ENCODE measurements at places on chromosomes 7 and 10. TPM values are rescaled to one million over a fixed set of nuclear protein-coding genes. Genes with fewer than 3 reads are reported as not detected.

GRCh38 chr7:134126146-134126545 lies 994 bp upstream of the LRGUK start:
- DNase-seq = no peak

- no peak for DNase-seq
Measured at GRCh38 chr7:105408791-105409410, 20.2 kb upstream of the SRPK2 start.

ABCA13 gene
- total RNA-seq = 0.12 TPM

KEL gene
- total RNA-seq = 1.8 TPM

ELAPOR2 gene
- total RNA-seq = 16.2 TPM

DNA sequence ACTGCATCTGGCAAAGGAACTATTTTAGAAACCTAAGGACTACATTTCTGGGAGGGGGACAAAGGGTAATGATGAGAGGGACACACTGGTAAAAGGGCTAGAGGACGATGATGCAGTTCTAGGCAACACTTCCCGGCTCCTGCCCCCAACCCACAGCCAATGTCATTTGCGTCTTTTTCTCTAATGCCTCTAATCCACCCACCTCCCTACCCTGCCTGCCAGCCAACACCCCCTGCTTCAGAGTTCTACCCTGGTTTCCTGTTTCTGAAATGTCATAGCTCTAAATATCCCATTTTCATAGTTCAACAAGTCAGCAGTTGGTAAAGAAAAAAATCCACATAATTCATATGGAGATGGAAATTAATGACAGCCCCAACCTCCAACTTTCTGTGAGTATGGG lies 79.0 kb downstream of the KIAA1549 start:
- DNase-seq = no peak

GRCh38 chr7:116185956-116186355 lies 24.4 kb upstream of the TES start:
- DNase-seq = no peak

DNA sequence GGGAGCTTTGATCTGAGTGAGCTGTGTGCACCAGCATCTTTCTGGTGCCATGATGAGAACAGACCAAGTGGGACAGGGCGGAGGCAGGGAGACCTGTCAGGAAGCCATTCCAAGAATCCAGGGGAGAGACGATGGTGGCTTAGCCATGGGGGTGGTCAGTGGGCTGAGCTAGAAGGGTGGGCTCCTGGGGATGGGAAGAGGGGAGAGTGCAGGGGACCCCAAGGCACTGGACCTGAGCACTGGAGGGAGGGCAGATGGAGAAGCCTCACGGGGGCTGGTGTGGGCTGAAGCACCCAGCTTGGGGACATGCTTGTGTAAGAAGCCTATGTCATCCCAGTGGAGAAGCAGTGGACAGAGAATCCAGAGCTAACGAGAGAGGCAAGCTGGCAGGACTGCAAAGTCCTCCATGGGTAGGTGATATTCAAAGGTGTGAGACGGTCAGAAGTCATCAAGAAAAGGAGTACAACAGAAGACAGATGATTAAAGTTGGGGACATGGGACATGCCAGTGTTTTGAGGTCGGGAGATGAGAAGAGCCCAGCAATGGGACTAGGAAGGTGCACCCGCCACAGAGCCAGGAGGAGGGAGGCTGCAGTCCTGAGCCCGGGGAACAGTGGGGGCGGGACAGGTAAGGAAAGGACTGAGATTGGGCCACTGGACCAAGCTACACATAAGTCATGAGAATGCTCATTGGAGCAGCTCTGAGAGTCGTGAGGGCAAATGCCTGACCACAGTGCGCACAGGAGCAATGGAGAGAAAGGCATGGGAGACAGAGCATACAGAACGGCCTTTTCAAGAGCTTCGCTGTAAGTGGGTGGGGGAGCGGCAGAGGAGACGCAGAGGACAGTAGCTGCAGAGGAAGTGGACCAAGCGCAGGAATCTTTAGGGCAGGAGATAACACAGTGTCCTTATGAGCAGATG lies 72.0 kb downstream of the GRID1 start:
- DNase-seq = no peak

- DNase-seq = no peak
Measured at GRCh38 chr10:26665080-26666048, 32.1 kb upstream of the PDSS1 start.

DNA sequence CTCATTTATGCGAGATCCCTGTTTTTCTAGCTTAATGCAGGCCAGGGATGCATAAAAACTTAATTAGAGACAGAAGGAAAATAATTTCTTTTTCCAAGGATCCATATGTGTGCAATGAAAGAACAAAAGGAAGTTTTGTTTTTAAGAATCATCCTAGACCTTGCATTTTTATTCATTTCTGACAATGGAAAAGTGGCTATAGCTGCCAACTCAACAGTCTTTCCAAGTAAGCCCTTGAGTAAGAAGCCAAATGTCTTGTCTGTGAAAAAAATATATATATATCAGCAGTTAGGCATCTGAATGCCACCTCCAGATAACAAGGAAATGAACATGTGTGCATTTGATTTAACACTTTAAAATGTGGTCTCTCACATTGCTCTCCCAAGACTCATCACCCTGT lies 1397.6 kb downstream of the GATA3 start:
- DNase-seq = no peak

CLDN12 gene
- total RNA-seq = 39.5 TPM

BMS1 gene
- 29.3 TPM for total RNA-seq

- DNase-seq = no peak
Measured at GRCh38 chr10:102426803-102427287, 5.5 kb downstream of the CUEDC2 start.

All from uterus (tissue), 4 donors.